ENCODE measurements at places on chromosomes 4 and X.

DNA sequence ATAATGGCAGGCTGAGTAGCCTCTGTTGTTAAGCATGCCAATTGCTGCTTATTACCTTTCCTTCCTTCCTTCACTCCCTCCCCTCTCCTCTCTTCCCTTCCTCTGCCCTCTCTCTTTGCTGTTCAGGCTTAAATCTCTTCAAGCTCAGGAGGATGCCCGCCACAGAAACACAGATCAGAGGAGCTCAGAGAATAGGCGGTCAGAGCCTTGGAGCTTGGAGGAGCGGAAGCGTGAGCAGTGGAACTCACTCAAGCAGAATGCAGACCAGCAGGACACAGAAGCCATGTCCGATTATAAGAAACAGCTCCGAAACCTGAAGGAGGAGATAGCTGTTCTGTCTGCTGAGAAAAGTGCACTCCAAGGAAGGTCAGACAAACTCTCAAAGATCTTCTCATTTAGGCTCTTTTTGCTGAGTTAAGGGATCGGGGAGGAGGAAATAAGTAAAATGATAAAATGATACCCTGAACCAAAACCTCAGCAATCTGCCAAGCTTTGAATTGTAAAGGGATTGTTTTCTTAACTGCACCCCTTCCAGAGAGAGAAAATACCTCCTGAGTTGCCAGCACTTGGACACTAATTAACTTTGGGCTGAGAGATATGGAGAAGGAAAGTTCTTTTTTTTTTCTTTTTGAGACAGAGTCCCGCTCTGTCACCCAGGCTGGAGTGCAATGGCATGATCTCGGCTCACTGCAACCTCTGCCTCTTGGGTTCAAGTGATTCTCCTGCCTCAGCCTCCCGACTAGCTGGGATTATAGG lies 20.9 kb downstream of the SPATA18 start:
- DNase-seq = no peak

DNA sequence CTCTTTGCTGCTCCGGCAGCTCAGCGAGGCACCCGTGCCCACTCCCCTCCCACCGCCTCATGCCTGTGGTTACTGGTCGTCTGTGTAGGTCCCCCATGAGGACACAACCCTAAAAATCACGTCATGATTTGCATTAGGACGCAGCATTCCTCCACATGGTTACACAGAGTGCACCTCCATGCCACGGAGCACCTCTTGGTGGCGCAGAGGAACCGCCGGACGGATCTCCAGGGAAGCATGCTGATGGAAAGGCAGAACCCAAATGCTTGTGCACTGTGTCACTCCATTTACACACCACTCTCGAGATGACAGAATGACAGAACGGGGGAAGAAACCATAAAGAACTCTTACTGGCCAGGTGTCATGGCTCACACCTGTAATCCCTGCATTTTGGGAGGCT lies 22.4 kb downstream of the FAM53A start:
- DNase-seq = no peak

DNA sequence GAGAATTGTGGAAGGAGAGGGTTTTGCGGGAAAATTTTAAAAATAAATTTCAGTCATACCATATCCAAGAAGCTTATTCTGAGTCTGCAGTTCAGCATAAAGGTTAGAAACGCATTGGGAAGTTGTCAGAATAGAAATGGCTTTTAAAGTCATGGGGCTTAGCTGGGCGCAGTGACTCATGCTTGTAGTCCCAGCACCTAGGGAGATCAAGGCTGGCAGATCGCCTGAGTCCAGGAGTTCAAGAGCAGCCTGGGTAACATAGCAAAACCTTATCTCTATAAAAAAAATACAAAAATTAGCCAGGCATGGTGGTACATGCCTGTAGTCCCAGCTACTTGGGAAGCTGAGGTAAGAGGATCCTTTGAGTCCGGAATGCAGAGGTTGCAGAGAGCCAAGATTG lies 3.9 kb upstream of the PLA2G12A start:
- no peak for DNase-seq

GRCh38 chrX:39096599-39096998 lies 295.3 kb downstream of the MID1IP1 start:
- no peak for DNase-seq
